Cerebellar nuclear complex (tissue), 1 donor: ENCODE measurements at places on chromosomes 2 and 18.

DNA sequence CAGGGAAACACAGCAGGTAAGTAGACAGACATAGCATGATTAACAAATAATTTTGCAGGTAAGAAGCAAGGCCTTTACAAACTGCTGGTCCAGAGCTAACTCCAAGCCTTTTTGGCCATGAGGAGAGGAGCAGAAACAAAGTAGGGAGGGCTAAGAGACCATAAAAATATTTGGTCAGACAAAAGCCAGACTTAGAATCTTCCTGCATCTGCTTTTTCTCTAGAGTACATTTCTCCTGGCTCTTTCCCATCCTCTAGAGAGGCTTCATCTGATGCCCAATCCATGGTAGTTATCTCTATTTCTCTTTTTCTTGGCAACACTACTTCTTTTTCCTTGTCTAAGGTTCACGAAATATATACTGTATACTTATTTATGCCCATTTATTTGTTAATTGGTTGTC, 577.1 kb downstream of the PIK3C3 start:
- no peak for DNase-seq

GRCh38 chr2:48755473-48755872, at the start of gene LHCGR:
Gene LHCGR (minus strand): TSS chr2:48755724. CDS start chr2:48755671, 53 bp downstream.
- DNase-seq = no peak

GRCh38 chr2:4903656-4904348, 788.4 kb upstream of the SOX11 start:
- no peak for DNase-seq

GRCh38 chr18:76410660-76411417, 84.2 kb downstream of the ZNF516 start:
- DNase-seq = no peak

DNA sequence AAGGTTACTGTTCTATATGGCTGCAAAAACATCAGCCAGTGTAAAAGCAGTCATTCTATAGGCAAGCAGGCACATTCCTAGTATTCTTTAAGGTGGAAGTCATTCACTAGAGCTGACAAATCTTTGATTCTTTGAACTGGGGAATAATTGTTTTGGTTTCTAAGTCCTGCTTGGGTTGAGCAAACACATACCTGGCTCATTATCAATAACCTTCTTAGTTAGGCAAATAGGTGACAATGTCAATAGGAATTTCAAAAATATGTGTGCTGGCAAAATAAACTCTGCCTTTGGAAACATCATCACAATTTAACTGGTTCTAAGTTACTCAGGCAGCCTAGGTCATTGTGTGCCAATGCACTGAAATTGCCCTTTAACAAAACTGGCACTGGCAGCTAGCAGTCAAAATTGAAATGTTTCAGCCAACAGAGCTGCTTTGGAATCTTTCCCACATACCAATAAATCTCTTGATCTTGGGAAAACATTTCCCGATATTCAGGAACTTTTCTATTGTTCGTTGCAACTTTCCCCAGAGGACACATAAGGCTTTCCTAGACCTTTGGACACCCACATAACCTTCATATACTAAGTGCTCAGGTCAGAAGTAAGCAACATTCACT, 402.0 kb upstream of the MMADHC start:
- DNase-seq = no peak

DNA sequence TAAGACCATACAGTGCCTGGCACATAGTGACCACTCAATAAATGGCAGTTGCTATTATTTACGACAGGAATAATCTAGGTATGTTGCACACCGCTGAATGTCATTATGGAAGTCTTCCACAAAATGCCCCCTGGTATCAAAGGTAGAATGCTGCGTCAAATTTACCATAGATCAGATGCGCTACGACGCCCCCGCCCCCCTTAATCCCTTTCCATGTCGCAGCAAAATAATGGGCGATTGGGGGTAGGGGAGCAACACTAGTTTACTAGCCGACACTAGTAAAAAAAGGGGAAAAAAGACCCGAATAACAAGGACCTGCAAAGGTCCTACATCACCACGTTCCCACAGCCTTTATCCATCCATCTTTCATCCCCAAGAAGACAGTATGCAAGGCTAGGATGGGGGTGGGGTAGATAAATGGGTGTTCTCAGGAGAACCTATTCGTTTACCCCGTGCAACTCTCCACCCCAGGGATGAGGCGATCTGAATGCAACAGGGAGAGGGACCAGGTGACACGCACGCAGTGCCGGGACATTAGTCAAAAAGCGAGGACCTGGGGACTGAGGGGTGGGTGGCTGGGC, 455 bp downstream of the PREPL start:
- DNase-seq = no peak

DNA sequence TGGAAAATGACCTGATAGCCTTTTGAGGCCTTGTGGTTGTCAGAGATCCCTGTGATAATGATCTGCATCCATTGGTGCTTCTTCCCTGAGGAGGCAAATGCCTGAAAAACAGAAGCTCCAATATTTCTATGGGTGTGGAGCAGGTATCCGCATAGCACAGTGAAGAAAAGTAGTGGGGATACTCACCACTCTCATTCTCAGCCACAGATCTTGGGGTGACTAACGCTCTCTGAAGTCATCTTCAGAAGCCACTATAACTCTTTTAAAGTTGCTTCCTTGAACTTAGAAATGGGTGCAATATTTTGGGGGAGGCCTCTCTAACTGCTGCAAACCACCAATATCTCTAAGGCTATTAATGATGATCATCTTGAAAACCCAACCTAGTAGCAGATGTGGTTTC, 46.2 kb downstream of the ARHGAP15 start:
- DNase-seq = no peak

DNA sequence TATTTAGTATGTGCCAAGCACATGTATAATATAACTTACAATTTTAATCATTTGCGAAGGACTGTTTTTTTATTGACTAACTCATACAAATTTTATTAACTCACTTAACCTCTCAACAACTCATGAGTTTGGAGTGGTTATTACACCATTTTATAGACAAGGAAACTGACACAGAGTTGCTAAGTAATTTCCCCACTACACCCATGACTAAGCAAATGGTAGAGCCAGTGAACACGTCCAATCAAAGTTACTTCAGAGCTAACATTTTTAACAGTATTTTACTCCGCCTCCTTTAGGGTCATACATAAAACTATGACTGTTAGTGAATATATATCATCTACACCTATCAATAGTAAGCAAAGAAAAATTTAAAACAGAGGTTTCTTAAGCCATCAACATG, 556.7 kb upstream of the FSIP2 start:
- no peak for DNase-seq

DNA sequence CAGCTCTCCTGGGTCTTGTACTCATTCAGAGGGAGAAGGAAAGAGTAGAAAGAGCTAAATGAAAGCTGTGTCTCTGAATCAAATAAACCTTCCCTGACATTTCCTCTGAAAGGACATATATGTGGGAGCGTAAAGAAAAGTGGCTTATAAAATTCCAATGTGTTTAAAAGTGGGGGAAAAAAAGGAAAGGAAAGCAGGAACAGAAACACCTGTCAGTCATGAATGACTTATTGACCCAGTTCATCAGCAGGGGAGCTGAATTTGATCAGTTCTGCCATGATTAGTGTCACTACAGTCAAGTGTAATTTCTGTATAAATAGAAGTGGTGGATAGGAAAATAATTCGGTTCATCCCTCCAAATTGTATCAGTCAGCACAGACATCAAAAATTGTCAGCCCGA, 382.5 kb downstream of the ERBB4 start:
- no peak for DNase-seq

DNA sequence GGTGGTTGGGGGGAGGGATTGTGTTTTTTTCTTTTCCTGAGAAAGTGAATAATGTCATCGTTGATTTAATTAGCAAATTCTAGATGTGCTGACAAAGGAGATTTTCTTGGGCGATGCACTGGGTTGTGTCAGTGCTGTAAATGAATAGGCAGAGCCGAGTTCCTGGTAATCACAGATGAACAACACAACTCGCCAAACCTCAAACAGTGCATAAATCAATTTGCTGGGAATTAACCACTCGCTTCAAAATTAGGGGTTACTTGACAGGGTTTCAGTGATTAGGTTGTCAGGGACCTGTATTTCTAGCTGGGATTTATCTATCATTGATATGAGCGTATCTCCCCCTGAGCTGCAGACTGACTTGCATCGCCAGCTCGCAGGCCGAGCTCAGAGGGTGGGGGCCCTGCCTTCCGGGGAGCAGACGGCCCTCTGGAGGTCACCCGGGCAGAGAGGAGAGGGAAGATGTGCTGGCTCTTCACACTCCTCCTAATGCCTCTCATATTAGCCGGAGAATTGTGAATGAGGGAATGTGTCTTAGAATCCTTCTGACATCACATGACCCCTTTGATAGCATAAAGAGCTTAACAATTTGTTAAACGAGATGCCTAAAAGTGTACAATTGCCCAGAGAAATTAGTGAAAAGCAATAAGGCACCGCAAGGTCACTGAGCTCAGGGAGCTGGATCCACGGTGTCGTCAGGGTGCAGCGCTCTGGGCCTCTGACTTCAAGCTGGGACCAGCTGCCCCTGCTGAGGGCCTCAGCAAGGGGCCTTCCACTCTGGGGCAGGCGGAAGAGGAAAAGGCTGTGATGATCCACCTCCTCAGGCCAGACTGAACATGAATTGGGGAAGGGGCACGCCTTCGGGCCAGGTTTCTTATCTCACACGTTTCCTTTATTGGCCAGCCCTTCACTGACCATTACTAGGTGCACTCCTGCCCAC, 48.9 kb downstream of the SMIM21 start:
- DNase-seq = no peak

- no peak for DNase-seq
Observed at GRCh38 chr2:192407692-192408091, 213.0 kb upstream of the TMEFF2 start.

- DNase-seq = no peak
Observed at GRCh38 chr2:189466656-189467055, 25.4 kb downstream of the WDR75 start.

DNA sequence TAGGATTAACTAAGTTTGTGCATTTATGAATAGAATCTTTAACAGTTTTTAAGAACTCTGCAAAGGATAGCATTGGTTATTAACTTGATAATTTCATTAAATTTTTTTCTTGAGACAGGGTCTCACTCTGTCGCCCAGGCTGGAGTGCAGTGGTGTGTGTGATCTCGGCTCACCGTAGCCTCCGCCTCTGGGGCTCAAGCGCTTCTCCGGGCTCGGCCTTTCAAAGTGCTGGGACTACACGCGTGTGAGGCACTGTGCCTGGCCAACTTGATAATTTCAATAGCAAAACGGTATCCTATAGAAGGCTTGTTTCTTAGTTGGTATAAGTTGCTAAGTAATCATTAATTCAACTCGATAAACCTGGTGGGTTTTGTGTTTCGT, 38.0 kb downstream of the ADNP2 start:
- DNase-seq = no peak

- DNase-seq = no peak
Observed at GRCh38 chr18:42078711-42079110, 123.7 kb downstream of the PIK3C3 start.

GRCh38 chr2:120700659-120701058, 35.0 kb upstream of the GLI2 start:
- DNase-seq = no peak

- no peak for DNase-seq
Observed at GRCh38 chr2:199684832-199685231, 166.2 kb downstream of the FTCDNL1 start.

- no peak for DNase-seq
Observed at GRCh38 chr18:12049978-12050811, 43.4 kb upstream of the ANKRD62 start.

DNA sequence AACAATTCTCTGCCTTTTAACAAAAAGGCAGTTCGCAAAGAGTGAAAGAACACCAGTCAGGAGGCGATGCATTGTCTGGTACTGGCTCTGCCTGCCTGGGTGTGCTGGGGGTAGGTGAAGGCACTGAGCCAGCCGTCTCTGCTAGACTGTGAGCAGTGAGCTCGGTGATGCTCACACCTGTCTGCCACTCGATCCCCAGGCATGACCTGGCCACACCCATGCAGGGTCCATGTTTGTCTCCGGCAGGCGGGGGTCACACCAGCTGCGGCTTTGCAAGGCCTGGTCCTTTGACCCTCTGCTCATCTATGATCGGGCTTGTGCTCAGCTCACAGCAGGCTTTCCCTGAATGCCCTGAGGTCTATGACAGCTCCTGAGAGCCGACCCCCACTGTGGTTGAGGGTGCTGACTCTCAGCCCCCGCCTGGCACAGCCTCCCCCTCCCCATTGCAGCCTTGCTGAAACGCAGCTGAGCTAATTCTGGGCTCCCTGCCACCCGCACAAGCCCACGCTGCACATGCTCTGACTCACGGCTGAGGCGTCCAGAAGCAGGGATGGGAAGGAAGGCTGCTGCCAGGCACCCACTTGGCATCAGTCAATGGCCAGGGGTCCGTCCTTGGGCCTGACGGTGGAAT, 23.7 kb downstream of the CRACDL start:
- DNase-seq = no peak

- DNase-seq = no peak
Observed at GRCh38 chr2:105872142-105872728, 127.5 kb downstream of the NCK2 start.

GRCh38 chr18:63311118-63312018, 8.2 kb downstream of the BCL2 start:
- no peak for DNase-seq

GRCh38 chr2:101858246-101858645, 133.5 kb upstream of the IL1R2 start:
- DNase-seq = no peak

- no peak for DNase-seq
Observed at GRCh38 chr18:73563345-73563744, 584.3 kb downstream of the FBXO15 start.

- DNase-seq = no peak
Observed at GRCh38 chr18:36798738-36799473, 29.9 kb downstream of the TPGS2 start.

DNA sequence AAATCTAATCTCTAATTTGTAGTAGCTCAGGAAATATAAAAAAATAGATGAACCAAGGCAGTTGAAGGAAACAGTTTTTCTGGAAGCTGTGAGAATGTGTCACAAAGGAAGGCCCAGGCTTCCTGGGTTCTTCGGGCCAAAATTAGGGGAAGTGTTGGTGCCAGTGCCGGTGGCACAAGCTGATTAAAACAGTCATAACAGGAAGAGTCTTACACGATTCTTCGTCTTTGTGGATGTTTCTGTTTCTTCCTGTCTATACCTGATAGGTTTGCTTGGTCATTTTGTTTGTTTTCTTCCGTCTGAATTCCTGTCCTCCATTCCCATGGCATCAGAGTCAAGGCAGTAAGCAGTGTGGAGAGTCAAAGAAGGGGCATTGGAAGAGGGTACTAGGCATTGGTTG, 235.4 kb upstream of the RASGRP3 start:
- no peak for DNase-seq

- DNase-seq = no peak
Observed at GRCh38 chr2:207711750-207712530, 500 bp downstream of the CCNYL1 start.

DNA sequence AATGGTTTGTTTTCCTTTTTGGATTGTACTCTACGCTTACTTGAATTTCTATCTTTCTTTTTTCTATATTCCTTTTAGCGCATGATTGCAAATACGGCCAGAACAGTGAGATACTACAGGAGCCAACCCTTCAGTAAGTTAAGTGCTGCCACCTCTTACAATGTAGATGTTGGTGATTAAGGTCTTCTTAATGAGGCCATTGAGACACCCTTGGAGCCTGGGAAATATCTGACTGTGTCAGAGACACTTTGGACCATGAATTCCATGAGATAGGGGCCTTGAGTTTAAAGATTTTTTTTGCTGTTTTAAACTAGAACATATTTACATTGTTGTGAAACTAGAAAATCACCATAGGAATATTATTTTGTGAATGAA, 27.1 kb upstream of the MAP3K20 start:
- DNase-seq = no peak
